Urinary bladder (tissue), 4 donors: ENCODE measurements at places on chromosomes 5 and 9. TPM values are rescaled to one million over a fixed set of nuclear protein-coding genes. Genes with fewer than 3 reads are reported as not detected.

- no peak for DNase-seq
Observed at GRCh38 chr9:123389070-123389469, 33.1 kb downstream of the CRB2 start.

The FAM78A gene
- 3.1 TPM for total RNA-seq

DNA sequence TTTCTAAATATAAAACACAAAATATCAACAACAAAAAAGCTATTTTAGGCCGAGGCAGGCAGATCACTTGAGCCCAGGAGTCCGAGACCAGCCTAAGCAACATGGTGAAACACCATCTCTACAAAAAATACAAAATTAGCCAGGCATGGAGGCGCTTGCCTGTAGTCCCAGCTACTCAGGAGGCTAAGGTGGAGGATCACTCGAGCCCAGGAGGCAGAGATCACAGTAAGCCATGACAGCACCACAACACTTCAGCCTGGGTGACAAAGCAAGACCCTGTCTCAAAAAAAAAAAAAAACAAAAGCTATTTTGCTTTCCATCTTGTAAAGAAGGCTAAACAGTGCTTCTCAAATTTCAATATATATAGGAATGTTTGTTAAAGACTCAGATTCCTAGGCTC lies 11.3 kb downstream of the C5orf15 start:
- no peak for DNase-seq

DNA sequence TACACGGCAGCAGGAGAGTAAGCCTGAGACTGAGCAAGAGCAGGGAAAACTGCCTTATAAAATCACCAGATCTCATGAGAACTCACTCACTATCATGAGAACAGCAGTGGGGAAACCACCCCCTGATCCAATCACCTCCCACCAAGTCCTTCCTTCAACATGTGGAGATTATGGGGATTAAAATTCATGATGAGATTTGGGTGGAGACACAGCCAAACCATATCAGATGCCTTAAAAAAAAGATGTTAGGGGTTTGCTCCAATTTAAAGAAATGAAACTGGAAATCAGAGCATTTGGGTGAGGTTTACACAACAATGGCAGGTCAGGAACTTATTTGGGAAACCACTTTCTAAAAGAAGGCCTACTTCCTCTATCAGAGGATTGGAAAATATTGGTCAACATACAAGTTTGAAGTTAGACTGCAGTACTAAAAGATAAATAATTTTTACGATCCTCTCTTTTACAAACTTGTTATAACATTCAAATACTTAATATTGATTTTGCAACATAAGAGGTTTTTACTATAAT lies 105.1 kb downstream of the FBN2 start:
- no peak for DNase-seq

The C5orf58 gene
- total RNA-seq, result not detected

DNA sequence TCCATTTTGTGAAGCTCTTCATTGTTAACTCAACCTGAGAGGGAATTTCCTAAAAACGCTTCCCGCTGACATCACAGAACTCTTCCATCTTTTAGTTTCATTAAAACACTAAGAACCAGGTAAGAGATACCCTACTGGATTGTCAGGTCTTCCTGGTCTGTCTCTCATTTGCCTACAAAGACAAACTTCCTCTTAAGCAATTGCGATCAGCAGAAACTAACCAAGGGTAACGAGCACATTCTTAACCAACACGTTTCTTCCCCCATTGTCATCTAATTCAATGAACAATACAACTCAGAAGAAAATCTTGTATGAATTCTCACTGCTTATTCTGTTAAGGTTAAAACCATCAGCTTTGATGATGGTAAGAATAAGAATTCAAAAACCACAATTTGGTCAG lies 6.6 kb downstream of the FBXW11 start:
- DNase-seq, result no peak

DNA sequence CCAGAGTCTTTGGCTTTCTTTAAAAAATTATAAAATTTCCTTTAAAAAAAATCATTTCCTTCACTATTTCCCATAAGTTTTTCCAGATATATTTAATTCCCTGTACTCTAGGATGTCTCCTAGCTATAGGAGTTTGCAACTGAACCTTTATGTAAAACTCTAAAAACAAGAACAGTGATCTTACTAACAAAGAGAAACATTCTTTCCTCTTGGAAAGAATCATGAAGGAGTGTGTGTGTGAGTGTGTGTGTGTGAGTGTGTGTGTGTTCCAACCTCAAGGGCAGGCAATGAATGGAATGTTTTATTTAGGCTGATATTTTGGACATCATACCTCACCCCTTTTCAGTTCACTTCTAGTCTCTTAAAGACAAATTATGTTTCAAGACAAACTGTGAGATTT lies 309.2 kb downstream of the CEMIP2 start:
- DNase-seq, result no peak

DNA sequence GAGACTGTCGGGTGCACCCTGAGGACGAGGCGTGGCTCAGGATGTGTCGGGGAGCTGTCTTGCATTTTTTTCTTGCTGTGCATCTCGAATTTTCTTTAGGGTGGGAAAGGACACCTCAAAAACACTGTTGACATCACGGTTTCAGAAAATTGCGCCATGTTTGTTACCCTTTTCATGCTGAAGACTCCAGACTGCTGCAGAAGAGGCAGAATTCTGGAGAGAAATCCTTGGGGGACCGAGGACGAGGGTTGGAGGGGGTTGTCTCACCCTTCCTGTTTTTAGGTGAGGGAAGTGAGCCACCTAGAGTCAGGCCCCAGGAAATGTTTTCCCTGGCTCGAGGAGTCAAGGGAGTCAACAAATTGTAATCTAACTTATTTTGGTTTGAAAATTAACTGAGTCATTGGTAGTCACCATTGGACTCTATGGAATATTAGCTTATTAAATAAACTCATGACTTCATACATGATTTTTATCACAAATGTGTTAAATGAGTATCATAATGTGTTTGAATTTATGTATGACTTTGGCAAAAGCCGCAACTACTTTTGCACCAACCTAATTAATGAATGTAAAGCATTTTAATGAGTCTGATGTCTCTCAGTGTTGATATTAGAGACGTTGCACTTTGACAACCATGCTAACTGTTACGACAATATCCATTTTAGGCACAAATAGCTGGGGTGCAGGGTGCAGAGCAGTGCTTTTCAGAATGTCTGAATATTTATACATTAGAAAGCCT lies 724 bp upstream of the LYSMD3 start:
- peak; percentile 71 for DNase-seq

The FOXD4 gene
- not detected for total RNA-seq

GRCh38 chr9:37667706-37668105 lies 17.0 kb downstream of the FRMPD1 start:
- DNase-seq, result no peak

The TAF11L10 gene
- total RNA-seq, result not detected

The DIPK1B gene
- 10.8 TPM for total RNA-seq

GRCh38 chr9:19156805-19157204 lies 29.5 kb upstream of the PLIN2 start:
- no peak for DNase-seq
